ENCODE measurements at places on chromosomes 7 and 10. TPM values are rescaled to one million over a fixed set of nuclear protein-coding genes. Genes with fewer than 3 reads are reported as not detected.

Gene COL1A2
- 54.0 TPM for total RNA-seq

Gene TDRD1
- total RNA-seq, result 0.99 TPM

Gene AKR1C4
- total RNA-seq, result 1.0 TPM

GRCh38 chr7:12062062-12062461 is 149.0 kb upstream of the TMEM106B start:
- no peak for DNase-seq
- H3K4me3 ChIP-seq, result no peak overlapping the region
- no peaks in the 10 kb centered on the region for H3K27me3 ChIP-seq
- no peak overlapping the region for H3K27ac ChIP-seq
- no peaks in the 10 kb centered on the region for H3K36me3 ChIP-seq
- H3K4me1 ChIP-seq, result no peaks in the 10 kb centered on the region

GRCh38 chr7:32400676-32401075 is 89.5 kb downstream of the LSM5 start:
- DNase-seq, result no peak
- no peaks in the 10 kb centered on the region for H3K36me3 ChIP-seq
- H3K27me3 ChIP-seq, result no peaks in the 10 kb centered on the region
- H3K4me3 ChIP-seq, result no peak overlapping the region

DNA sequence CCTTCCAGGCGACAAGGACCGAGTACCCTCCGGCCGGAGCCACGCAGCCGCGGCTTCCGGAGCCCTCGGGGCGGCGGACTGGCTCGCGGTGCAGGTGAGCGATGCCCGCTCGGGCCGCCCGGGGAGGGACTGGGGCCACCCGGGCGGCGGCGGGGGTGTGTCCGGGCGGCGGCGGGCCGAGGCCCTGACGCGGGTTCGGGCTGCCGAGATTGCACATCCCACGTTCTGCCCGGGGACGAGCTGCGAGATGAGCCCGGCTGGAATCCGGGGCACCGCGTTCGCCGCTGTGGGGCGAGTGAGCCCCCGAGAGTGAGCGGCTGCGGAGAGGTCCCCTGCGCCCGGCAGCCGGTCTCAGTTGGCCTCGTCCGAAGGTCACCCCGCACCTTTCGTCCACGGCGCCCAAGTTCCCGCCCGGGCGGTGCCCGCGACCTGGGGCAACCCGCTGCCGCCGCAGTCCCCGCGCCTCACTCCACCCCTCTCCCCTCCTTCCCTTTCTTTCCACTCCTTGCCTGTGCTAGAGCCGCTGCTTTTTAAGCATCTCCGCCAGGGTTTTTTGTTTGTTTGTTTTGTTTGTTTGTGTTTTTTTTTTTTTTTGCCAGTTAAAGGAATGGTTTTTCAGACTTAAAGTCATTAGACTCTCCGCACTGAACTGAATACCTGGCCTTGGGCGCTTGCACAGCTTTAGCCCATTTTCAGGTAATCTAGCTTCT is 515 bp downstream of the RALA start:
- peak overlapping the region; percentile 76 for H3K4me3 ChIP-seq
- no peaks in the 10 kb centered on the region for H3K36me3 ChIP-seq
- H3K4me1 ChIP-seq, result peaks cover 49% of the 10 kb centered on the region
- no peaks in the 10 kb centered on the region for H3K27me3 ChIP-seq
- DNase-seq, result peak; percentile 22

GRCh38 chr7:6658618-6659345 is 21.7 kb downstream of the ZNF316 start:
- H3K27me3 ChIP-seq, result no peaks in the 10 kb centered on the region
- H3K4me1 ChIP-seq, result peaks cover 7% of the 10 kb centered on the region
- DNase-seq, result no peak
- peaks cover 2% of the 10 kb centered on the region for H3K36me3 ChIP-seq
- H3K27ac ChIP-seq, result no peak overlapping the region

GRCh38 chr7:26658389-26659084 is 205.9 kb downstream of the SKAP2 start:
- H3K27me3 ChIP-seq, result no peaks in the 10 kb centered on the region
- H3K4me3 ChIP-seq, result no peak overlapping the region
- no peaks in the 10 kb centered on the region for H3K36me3 ChIP-seq

DNA sequence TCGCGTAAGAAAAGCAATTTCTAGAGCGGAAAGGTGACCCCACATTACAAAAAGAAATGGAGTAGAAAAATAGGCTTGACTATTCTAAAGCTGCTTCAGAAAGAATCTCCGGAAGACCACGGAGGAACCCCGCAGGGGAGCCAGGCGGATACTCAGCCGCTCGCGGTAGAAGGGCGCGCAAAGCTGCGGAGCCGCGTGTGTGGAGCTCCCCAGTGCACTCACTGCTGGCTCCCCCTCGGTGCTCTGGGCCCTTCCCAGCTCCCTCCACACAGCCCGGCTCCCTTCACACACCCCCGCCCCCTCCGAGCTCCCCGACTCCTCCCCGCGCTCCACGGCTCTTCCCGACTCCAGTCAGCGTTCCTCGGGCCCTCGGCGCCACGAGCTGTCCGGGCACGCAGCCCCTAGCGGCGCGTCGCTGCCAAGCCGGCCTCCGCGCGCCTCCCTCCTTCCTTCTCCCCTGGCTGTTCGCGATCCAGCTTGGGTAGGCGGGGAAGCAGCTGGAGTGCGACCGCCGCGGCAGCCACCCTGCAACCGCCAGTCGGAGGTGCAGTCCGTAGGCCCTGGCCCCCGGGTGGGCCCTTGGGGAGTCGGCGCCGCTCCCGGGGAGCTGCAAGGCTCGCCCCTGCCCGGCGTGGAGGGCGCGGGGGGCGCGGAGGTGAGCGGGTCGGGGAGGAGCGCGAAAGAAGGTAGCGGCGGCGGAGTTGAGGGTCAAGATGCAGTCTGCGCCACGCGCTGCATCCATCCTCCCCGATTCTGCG is at the start of gene STEAP2:
TSS of gene STEAP2 (plus strand) at position 350 of the 758 bp plus-strand sequence. CDS start 13,343 bp downstream, outside the sequence.
- H3K4me1 ChIP-seq, result peaks cover 10% of the 10 kb centered on the region
- H3K27me3 ChIP-seq, result no peaks in the 10 kb centered on the region

- no peak for DNase-seq
- no peaks in the 10 kb centered on the region for H3K36me3 ChIP-seq
- H3K27ac ChIP-seq, result no peak overlapping the region
- no peak overlapping the region for H3K4me3 ChIP-seq
- H3K4me1 ChIP-seq, result peaks cover 26% of the 10 kb centered on the region
- H3K27me3 ChIP-seq, result no peaks in the 10 kb centered on the region
Observed at GRCh38 chr10:104321226-104321625, 17.0 kb downstream of the ITPRIP start.

Measured in body of pancreas (tissue), 4 donors.